ENCODE measurements at places on chromosomes 4 and X.

DNA sequence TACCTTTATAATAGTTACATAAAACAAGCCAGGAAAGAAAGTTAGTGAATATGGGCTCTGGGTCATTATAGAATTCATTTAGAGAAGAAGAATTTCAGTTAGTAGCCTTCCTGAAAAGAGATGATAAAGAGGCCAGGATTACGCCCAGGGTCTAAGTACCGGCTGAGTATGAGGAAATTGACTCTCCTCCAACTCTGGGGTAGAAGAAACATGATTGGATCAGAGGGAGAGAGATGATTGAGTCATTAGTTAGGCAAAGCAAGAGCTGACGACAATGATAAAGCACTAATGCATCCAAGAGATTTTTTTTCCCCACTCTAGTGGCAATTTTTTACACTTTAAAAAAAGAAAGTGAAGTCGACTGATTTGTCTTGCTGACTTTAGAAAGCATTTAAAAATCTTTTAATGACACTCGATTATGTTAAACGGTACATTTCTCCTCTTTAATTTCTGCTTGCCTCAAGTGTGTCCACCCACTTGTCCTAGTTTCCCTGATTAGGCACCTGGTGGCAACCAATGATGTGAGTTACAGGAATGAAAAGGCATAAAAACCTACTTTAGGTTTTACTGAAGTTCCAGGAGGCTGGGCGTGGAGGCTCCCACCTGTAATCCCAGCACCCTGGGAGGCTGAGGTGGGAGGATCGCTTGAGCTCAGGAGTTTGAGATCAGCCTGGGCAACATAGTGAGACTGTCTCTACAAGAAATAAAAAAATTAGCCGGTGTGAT, 37.3 kb upstream of the IGFBP7 start:
- no peak for DNase-seq

- no peak for DNase-seq
Measured at GRCh38 chr4:124151031-124151430, 561.5 kb downstream of the ANKRD50 start.

DNA sequence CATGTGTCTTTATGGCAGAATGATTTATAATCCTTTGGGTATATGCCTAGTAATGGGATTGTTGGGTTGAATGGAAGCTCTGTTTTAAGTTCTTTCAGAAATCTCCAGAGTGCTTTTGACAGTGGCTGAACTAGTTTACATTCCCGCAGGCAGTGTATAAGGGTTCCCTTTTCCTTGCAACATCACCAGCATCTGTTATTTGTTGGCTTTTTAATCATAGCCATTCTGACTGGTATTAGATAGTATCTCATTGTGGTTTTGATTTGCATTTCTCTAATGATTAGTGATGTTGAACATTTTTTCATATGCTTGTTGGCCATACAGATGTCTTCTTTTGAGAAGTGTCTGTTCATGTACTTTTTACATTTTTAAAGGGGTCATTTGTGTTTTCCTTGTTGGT, 129.8 kb downstream of the TBCK start:
- DNase-seq = no peak

GRCh38 chr4:27272217-27272616, 411.6 kb downstream of the STIM2 start:
- no peak for DNase-seq

GRCh38 chrX:50471390-50471789, 765 bp upstream of the DGKK start:
- no peak for DNase-seq

- no peak for DNase-seq
Measured at GRCh38 chrX:21509912-21510311, 135.7 kb downstream of the CNKSR2 start.

- no peak for DNase-seq
Measured at GRCh38 chr4:76758290-76758882, 139.6 kb downstream of the SOWAHB start.

GRCh38 chrX:20995829-20996228, 378.4 kb upstream of the CNKSR2 start:
- DNase-seq = no peak

Measured in NCI-H187 (cell line).